CD4-positive, alpha-beta T cell treated with Interleukin-15 for 1 hour (primary cell): ENCODE measurements at places on chromosomes 4 and X.

GRCh38 chr4:143406523-143406922 lies 69.8 kb downstream of the GAB1 start:
- no peak for DNase-seq

DNA sequence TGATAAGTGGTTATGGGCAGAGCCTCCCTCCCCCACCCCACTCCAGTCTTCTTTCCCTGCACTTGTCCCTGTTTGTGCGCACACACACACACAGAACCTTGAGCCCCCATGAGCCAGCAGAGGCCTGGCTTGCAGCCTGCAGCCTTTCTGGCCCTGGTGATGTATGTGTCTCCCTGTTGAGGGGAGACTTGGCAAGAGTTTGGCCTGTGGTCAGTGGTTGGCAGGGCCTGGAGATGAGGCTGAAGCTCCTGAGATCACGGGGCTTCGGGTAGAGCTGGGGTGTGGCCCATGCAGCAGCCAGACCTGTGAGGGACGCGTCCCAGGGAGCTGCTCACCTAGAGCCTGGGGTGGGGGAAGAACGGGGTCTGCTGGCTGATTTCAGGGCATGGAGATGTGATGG lies 2.3 kb downstream of the GPR173 start:
- no peak for DNase-seq

DNA sequence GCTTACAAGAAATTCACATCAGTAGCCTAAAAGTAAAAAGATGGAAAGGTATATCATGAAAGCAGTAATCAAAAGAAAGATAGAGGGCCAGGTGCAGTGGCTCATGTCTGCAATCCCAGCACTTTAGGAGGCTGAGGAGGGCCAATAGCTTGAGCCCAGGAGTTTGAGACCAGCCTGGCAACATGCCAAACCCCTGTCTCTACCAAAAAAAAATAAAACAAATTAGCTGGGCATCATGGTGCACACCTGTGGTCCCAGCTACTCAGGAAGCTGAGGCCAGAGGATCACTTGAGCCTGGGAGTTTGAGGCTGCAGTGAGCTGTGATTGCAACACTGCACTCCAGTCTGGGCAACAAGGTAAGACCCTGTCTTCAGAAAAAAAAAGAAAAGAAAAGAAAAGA lies 55.5 kb downstream of the GSPT2 start:
- no peak for DNase-seq

DNA sequence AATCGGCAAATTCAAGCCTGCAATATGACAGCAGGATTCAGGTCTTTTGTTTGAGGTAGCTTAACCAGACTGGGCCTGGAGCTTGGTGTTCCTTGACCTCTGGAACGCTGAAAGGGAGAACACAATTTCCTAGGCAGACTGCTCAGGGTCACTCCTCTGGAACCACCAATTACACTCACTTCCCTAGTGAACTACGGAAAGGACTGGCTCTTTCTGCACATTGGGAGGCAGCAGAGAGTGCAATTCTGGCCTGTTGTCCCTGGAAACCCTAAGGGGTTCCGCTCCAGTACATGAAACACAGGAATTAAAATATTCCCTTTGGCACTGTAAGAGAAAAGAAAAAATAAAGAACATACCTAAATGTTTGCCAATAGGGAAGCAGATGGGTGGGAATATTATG lies 58.6 kb downstream of the GPC3 start:
- no peak for DNase-seq

DNA sequence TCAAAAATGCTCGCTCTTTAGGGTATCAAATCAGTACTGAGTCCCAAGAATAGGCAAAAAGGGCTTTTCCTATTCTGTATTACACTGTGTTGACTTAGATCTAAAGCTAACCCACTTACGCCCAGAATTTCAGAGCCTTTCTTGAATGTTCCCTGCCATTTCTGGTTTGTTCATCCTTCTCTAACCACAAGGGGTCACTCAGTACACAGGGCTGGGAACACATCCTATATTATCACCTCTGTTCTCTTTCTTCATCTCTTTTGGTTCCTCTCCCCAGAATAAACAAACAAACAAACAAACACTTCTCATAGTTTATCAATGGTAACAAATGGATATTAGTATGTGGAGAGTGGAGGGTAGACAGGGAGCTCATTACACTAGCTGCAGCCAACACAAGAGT lies 25.5 kb upstream of the MORC4 start:
- no peak for DNase-seq

DNA sequence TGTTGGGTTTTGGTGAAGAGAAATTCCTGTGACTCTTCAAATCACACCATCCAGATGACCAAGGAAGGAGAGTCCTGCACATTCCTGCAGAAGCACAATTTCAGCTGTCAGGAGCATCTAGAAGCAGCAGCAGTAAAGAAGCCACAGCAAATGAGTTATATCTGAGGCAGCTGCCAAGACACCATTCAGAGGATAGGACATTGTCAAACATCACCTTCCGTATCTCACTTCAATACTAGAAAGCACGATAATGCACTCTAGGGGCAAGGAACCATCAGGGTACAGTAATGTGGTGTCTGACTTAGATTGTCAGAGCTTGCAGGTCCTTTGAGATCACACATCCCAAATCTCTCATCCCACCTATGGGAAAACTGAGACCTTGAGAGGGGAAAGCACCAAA lies 134.5 kb downstream of the COL4A6 start:
- DNase-seq, result no peak

DNA sequence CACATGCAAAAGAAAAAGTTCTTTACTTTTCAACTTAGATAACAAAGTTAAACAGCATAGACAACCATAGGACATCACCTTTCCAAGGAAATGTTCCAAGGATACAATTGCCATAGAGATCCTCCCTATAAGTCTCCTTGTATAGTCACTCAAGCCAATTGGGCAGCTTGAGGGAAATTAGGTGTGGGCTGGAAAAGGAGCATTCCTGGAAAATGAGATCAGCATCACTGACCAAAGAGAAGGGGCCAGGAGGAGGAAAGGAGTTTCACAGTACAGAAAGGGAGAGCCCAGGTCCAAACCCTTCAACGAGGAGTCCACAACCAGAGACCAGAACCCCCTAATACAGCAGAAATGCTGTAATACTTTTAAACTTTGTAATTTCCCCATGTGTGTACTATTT lies 91.5 kb upstream of the PPARGC1A start:
- DNase-seq, result no peak

DNA sequence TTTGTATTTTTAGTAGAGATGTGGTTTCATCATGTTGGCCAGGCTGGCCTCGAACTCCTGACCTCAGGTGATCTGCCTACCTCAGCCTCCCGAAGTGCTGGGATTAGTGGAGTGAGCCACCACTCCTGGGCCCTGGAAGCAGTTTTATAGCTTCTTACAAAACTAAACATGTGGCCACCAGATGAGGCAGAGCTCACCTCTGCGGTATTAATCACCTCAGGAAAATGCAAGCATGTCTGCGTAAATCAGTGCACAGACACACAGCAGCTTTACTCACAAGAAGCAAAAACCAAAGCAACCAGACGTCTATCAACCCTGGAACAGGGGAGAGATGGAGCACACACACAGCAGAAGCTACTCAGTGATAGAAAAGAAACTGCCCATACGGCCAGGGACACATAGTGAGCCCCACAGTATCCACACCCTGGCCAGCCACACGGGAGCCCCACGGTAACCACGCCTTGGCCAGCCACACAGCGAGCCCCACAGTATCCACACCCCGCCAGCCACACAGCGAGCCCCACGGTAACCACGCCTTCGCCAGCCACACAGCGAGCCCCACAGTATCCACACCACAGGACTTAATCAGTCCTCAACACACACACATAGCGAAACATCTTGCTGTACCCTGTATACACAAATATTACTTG lies 30.2 kb downstream of the PPP2R3B start:
- DNase-seq, result no peak
